ENCODE measurements at places on chromosomes 2 and 18.

- no peaks in the 10 kb centered on the region for H3K36me3 ChIP-seq
- H3K27ac ChIP-seq, result no peak overlapping the region
- H3K4me3 ChIP-seq, result no peak overlapping the region
- H3K4me1 ChIP-seq, result no peaks in the 10 kb centered on the region
Measured at GRCh38 chr2:236765478-236765877, 195.9 kb downstream of the ACKR3 start.

GRCh38 chr18:2884706-2885285, 38.0 kb downstream of the EMILIN2 start:
- no peak overlapping the region for H3K4me3 ChIP-seq
- no peaks in the 10 kb centered on the region for H3K4me1 ChIP-seq
- DNase-seq, result no peak
- no peak overlapping the region for H3K27ac ChIP-seq
- H3K36me3 ChIP-seq, result no peaks in the 10 kb centered on the region

DNA sequence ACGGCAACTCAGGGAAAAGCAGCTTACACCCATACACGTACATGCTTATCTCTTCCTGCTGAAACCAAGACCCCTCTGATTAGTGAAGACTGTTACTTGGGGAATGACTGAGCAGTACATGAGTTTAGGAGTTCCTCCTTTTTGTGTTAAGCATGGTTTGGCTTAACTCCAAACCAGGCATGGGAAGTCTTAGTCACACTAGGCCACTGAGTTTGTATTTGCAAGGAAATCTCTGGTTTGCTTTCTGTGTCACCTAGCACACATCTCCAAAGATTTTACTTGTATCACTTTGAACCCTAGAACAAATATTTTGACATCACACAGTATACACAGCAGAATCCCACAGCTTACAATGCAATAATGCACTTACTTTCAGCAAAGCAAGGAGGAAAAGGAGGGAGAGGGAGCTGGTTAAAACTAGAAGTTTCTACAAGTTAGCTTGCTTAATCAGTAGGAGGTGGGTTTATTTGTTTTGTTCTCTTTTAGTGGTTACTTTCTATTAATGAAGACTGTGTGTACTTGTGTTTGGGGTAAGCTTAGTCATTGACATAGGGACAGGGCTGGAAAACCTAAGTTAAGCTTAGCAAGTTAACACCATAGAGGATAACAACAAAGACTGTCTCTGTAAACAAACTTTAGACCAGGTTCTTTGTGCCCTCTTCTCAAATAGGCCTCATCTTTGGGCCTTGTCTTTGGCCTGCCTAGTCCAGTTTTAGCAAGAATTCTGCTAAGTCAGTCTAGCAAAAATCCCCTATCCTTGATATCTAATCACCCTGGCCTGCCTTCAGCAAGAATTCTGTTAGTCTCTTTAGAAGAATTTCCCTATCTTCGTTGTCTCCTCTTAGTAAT, 219.4 kb downstream of the MREG start:
- H3K36me3 ChIP-seq, result no peaks in the 10 kb centered on the region
- no peaks in the 10 kb centered on the region for H3K27me3 ChIP-seq
- peaks cover 12% of the 10 kb centered on the region for H3K4me1 ChIP-seq
- no peak for DNase-seq
- H3K4me3 ChIP-seq, result no peak overlapping the region

DNA sequence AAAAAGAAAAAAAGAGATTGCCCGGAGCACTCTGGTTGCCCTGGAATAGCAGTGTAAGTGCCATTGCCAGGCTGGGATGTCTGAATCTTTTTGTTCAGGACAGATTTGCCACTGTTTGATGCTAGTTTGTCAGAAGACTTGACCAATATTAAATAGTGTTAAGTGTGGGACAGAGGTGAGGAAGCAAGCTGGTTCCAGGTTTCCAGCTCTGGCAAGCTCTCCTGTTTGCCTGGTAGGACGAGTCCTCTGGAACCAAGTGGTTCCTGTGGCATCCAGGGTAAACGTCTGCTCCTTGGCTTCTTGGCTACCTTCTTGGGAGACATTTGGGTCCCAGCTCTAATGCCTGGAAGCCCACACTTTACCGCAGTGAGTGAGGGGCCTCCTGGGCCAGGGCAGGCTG, 20.8 kb upstream of the IGFBP5 start:
- no peaks in the 10 kb centered on the region for H3K36me3 ChIP-seq
- H3K27ac ChIP-seq, result no peak overlapping the region
- no peak overlapping the region for H3K4me3 ChIP-seq
- no peaks in the 10 kb centered on the region for H3K27me3 ChIP-seq

DNA sequence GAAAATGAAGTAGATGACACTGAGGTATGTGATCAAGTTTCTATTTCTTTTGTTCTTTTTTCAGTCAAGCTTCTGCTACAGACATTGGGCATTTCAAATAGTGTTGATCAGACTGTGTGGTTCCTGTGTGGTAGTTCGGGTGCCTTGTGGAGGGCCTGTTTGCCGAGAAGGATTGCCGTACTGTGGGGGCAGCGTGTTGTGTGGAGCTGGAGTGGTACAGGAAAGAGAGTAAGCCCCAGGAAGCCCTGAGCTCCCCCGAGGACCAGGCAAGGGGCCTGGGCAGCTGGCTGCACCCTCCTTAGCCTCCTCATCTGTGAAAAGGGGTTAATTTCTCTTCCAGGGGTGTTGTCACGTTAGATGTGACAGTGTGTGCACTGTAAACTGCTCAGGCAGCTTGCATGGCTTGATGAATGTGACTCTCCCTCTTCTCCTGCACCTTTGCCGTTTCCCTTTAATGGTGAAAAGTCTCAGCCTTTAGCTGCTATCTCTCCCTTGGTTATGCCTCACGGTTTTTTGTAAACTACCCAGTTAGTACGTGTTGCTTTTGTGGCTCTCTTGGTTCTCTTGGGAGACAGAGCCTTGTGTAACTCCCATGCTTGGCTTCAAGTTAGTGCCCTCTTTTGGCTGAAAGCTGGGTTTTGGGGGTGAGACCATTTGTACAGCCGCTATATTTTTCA, 19.5 kb downstream of the C2orf74 start:
- no peak overlapping the region for H3K4me3 ChIP-seq
- peaks cover 44% of the 10 kb centered on the region for H3K4me1 ChIP-seq
- H3K27ac ChIP-seq, result no peak overlapping the region
- H3K36me3 ChIP-seq, result peaks cover 68% of the 10 kb centered on the region
- DNase-seq, result no peak

DNA sequence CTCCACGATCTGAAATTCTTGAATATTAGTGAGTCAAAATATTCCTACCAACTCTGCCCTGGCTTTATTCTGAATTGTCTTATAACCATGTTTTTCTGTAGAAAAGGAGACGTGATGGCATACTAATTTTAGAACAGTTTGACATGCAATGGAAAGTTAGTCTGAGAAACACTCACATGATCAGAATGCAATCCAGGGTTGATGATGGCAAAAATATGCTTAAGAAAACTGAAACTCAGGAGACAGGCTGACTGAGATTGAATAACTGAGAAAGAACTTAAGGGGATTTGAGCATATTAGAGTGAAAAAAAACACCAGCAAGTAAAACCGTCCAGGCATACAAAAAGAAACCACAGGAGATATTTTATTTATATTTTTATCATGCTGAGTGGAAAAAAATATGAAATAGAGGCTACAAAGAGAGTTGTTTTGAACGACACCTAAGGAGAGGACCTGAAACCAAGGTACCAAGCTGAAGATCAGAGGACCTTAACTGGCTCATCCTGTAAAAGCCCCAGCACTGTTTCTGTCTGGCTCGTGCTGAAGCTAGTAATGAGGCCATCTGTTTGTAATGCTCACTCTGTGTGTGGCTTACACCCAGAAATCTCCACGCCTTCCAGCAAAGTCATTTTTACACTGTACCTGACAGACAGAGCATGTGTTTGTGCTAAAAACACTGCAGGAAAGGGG, 437.2 kb upstream of the PKDCC start:
- DNase-seq, result no peak
- no peaks in the 10 kb centered on the region for H3K27me3 ChIP-seq
- peak overlapping the region; percentile 31 for H3K4me3 ChIP-seq
- H3K4me1 ChIP-seq, result no peaks in the 10 kb centered on the region
- H3K36me3 ChIP-seq, result no peaks in the 10 kb centered on the region
- peak overlapping the region; percentile 88 for H3K27ac ChIP-seq

- no peak overlapping the region for H3K27ac ChIP-seq
- H3K4me1 ChIP-seq, result peaks cover 5% of the 10 kb centered on the region
- H3K36me3 ChIP-seq, result no peaks in the 10 kb centered on the region
- H3K27me3 ChIP-seq, result no peaks in the 10 kb centered on the region
- no peak overlapping the region for H3K4me3 ChIP-seq
Measured at GRCh38 chr18:9422816-9423519, 52.3 kb upstream of the RALBP1 start.

DNA sequence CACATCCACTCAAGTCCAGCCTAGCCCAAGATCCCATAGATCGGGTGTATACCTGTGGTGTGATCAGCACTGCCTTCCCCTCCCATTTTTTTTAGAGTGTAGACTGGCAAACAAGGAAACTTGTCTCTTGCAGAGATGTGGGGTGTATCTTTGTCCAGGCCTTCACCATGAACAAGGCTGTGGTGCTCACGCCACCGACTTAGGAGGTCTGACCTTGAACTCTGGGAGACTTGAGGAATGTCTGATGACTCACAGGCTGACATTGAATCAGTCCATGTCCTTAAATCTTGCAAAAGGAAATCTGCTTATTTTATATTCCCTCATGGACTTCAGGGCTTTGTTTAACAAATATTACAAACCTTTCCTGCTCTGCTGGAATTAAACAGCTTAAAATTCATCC, 4.5 kb upstream of the CTIF start:
- H3K4me1 ChIP-seq, result peaks cover 7% of the 10 kb centered on the region
- no peaks in the 10 kb centered on the region for H3K27me3 ChIP-seq
- H3K36me3 ChIP-seq, result no peaks in the 10 kb centered on the region
- no peak for DNase-seq
- no peak overlapping the region for H3K4me3 ChIP-seq

DNA sequence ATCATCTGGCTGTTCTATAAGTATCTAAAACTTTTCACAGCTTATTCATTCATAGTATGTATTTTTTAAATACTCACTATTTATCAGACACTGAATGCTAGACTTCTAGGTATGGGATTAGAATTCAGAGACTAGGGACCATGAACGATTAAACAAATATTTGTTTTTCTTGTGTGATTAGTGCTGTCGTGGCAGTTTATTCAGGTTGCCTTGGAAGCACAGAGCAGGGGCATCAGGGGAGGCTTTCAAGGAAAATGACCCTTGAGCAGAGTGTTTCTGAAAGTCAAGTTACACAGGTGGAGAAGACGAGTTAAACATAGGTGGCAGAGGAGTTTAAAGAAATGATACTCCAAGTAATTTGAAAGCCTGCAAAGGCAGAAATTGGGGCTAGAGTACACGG, 5.7 kb downstream of the SPOPL start:
- H3K4me3 ChIP-seq, result no peak overlapping the region
- no peaks in the 10 kb centered on the region for H3K4me1 ChIP-seq
- no peak for DNase-seq
- no peaks in the 10 kb centered on the region for H3K36me3 ChIP-seq
- H3K27ac ChIP-seq, result no peak overlapping the region

- H3K27ac ChIP-seq, result no peak overlapping the region
- H3K36me3 ChIP-seq, result no peaks in the 10 kb centered on the region
- peaks cover 4% of the 10 kb centered on the region for H3K4me1 ChIP-seq
Measured at GRCh38 chr2:182649316-182649715, 66.7 kb upstream of the DNAJC10 start.

GRCh38 chr2:25402477-25402876, 60.8 kb upstream of the DNMT3A start:
- H3K36me3 ChIP-seq, result no peaks in the 10 kb centered on the region
- no peak overlapping the region for H3K4me3 ChIP-seq
- H3K27ac ChIP-seq, result no peak overlapping the region

DNA sequence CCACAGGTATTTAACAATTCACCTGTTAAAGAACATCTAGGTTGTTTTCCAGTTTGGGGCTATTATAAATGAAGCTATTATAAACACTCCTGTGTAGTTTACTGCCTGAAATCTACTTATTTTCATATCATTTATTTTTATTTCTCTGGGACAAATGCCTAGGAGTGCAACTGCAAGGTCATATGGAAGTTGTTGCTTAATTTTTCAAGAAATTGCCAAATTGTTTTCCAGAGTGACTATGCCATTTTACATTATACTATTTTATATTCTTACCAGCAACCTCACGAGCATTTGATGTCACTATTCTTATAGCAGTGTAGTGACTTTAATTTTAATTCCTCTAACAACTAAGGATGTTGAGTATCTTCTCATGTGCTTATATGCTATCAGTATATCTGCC, 298.4 kb downstream of the EXOC6B start:
- DNase-seq, result no peak
- H3K27me3 ChIP-seq, result no peaks in the 10 kb centered on the region
- no peak overlapping the region for H3K27ac ChIP-seq

DNA sequence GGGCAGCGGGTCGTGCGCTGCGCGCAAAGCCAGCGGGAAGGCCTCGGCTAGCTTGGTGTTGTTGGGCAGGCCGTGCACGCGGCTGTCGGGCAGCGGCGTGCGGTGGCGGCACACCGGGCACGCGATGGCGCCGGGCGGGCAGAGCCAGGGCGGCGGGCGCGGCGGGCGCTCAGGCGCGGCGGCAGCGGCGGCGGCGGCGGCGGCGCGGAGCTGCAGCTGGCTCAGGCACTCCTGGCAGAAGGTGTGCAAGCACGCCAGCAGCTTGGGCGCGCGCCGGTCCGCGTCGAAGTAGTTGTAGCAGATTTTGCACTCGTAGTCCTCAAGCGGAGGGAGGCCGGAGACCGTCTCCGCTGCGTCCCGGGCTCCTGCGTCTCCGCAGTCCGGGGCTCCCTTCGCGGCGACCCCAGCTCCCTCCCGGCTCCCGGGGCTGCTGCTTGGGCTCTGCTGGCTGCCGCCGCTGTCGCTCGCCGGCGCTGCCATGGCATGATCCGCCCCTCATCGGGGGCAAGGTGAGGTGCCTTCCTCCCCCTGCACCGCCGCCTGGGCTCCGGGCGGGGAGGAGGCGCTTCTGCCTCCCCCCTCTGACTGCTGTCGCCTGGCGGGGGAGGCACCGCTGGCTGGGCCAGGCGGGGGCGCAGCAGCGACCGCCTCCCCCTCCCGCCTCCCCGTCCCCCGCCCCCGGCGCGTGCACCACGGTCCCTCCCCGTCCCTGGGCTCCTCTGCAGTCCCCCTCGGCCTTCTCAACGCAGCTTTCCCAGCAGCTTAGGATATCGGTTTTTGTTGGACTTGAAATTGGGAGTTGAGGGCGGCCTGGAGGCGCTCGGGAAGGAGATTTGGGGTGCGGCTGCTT, 21.0 kb upstream of the PAX3 start:
- peak overlapping the region; percentile 33 for H3K4me3 ChIP-seq
- H3K4me1 ChIP-seq, result peaks cover 11% of the 10 kb centered on the region
- H3K27ac ChIP-seq, result no peak overlapping the region
- peaks cover 59% of the 10 kb centered on the region for H3K27me3 ChIP-seq
- no peaks in the 10 kb centered on the region for H3K36me3 ChIP-seq

DNA sequence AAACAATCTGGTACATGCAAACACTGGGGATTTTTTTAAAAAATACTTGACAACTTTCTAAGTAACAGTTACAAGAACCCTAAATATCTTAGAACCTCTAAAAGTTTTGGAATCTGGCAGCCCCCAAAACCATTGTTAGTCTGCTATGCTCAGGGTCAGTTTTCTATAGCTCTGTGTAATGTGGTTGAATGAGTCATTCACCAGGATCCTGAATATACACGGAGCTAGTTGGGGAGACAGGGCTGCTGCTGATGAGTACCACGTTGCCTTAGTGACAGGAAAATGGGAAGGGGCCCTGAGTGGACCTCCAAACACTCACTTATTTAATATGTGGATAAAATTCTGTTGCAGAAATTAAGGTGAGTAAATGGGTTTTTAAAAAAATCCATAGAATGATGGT, 36.9 kb upstream of the TANC1 start:
- no peak overlapping the region for H3K27ac ChIP-seq
- no peaks in the 10 kb centered on the region for H3K27me3 ChIP-seq
- DNase-seq, result no peak
- H3K4me1 ChIP-seq, result peaks cover 11% of the 10 kb centered on the region
- H3K4me3 ChIP-seq, result no peak overlapping the region
- no peaks in the 10 kb centered on the region for H3K36me3 ChIP-seq
